ENCODE measurements at places on chromosomes 7 and 10.
A peak's percentile ranks its signal among the peaks of the same experiment; 100 is the strongest.

DNA sequence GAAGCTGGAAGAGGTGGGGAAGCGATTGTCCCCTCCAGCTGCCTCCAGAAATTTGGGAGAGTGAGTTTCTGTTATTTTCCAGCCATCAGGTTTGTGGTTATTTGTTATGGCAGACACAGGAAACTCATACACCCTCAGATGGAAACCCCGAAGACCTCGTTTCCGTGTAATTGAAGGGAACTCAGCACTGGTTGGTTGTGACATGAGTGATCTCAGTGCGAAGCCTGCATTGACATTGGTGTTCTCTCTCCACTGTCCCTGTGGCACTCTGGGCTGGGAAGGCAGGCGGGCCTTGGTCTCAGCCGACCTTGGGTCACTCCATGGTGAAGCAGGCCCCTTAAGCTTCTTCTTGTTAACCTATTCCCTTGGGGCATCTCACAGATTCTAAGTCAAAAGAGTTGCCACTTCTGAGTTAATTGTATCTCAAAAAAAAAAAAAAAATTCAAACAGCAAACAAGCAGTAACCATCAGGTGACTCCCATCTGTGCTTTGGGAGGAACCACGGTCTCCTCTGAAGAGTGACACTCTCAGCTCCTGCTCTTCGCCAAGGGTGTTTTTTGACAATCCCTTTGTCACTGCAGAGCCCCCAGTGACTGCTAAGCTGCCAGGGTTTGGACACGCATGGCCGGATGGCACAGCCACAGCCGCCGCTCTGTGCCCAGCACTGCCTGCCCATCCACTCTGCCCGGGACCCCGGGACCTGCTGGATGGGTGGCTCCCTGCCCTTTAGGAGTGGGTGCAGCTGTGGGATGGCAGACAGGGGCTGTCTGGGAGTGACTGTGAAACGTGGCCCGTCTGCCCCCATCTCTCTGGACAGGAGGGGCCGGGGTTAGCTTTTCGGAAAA, 233.6 kb downstream of the PRPF18 start:
- DNase-seq = no peak

- DNase-seq = peak; percentile 26
Measured at GRCh38 chr7:105389088-105389650, 448 bp upstream of the SRPK2 start.

GRCh38 chr10:121444520-121445165, 153.6 kb downstream of the FGFR2 start:
- no peak for DNase-seq

- no peak for DNase-seq
Measured at GRCh38 chr10:665579-666091, 23.8 kb downstream of the DIP2C start.

DNA sequence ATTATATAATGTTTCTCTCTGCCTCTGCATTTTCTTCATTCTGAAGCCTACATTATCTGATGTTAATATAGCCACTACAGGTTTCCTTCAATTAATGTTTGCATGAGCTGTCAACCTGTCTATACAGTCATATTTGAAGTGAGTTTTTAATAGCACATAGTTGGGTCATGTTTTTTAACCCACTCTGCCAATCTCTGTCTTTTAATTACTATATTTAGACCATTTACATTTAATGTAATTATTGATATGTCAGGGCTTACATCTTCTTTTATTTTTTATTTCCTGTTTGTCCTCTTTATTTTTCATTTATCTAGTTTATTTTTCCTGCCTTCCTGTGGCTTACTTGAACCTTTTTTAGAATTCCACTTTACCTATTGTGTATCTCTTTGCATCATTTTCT, 124.3 kb upstream of the PDE1C start:
- DNase-seq = no peak

DNA sequence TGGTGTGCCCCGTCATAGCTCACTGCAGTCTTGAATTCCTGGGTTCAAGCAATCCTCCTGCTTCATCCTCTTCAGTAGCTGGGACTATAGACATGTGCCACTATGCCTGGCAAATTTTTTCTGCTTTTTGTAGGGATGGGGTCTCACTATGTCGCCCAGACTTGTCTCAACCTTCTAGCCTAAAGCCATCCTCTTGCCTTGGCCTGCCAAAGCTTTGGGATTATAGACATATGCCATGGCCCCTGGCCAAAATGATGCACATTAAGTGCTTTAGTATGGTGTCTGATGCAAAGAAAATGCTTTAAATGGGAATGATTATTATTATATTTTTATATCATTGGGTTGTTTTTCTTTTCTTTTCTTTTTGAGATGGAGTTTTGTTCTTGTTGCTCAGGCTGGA, 33.2 kb upstream of the VCL start:
- no peak for DNase-seq

- DNase-seq = no peak
Measured at GRCh38 chr10:61465171-61465496, 12.0 kb upstream of the TMEM26 start.

- DNase-seq = no peak
Measured at GRCh38 chr7:42700406-42701327, 211.2 kb downstream of the C7orf25 start.

GRCh38 chr10:121205625-121206024, 354.5 kb downstream of the WDR11 start:
- DNase-seq = no peak

- no peak for DNase-seq
Measured at GRCh38 chr10:18282094-18282493, 141.9 kb downstream of the CACNB2 start.

GRCh38 chr10:58065529-58065815, 202.2 kb downstream of the IPMK start:
- DNase-seq = no peak

DNA sequence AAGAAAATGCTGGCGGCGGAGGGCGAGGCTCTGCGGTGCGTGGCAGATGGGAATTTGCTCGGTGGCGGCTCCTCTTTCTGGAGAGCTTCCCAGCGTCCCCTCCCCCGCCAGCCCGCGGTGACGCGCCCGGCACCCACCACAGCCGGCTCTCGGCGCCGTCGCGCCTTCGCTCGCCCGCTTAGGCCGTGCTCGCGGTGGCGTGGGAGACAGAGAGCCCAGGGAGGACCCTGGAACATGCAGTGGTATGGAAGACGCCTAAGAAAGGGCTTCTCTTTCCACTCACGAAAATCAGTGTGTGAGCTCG, 576 bp upstream of the CSGALNACT2 start:
- peak; percentile 55 for DNase-seq

- DNase-seq = no peak
Measured at GRCh38 chr10:67573484-67573883, 122.5 kb downstream of the CTNNA3 start.

- no peak for DNase-seq
Measured at GRCh38 chr10:62794306-62794705, 10.2 kb upstream of the ADO start.

GRCh38 chr10:98673171-98673782, 226.5 kb upstream of the HPS1 start:
- no peak for DNase-seq

- no peak for DNase-seq
Measured at GRCh38 chr7:53110425-53110824, 75.0 kb downstream of the POM121L12 start.

- DNase-seq = no peak
Measured at GRCh38 chr10:104288355-104288754, 19.4 kb downstream of the GSTO2 start.

- DNase-seq = peak; percentile 14
Measured at GRCh38 chr7:102287111-102287980, 678 bp downstream of the SH2B2 start.

Data from activated naive CD4-positive, alpha-beta T cell treated with Interleukin-2 at 50 U/mL for 16 hours (primary cell).